ENCODE measurements at places on chromosomes 16 and 17.

- DNase-seq, result no peak
Observed at GRCh38 chr16:81486540-81487061, 42.0 kb downstream of the CMIP start.

- DNase-seq, result no peak
Observed at GRCh38 chr17:50266384-50267073, 7.7 kb upstream of the TMEM92 start.

GRCh38 chr17:77893144-77894044 lies 65.1 kb upstream of the TNRC6C start:
- no peak for DNase-seq

- no peak for DNase-seq
Observed at GRCh38 chr17:21174186-21174585, 39.8 kb downstream of the TMEM11 start.

DNA sequence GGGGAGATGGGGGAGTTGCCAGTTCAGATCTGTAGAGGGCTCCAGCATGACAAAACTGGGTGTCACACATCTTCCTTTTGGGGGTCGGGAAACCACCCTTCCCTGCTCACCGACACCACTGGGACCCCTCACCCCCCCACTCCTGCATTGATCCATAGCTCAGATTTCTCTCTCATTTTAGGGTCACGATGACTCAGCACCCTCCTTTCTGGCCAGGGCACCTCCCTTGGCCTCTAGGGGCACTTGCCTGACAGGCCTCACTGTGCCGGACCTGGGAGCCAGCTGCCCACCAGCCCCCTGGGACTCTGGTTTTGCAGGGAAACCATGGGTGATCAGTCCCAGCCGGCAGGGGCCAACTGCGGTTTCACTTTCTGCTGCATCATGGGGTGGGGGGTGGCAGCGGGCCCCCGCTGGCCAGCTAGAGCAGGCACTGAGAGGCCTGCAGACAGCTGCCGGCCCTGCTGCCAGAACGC lies 239.4 kb downstream of the MRTFB start:
- DNase-seq, result no peak

- DNase-seq, result no peak
Observed at GRCh38 chr17:75390982-75391381, 14.5 kb downstream of the GRB2 start.

GRCh38 chr16:12375046-12375740 lies 398.7 kb downstream of the SNX29 start:
- DNase-seq, result no peak

DNA sequence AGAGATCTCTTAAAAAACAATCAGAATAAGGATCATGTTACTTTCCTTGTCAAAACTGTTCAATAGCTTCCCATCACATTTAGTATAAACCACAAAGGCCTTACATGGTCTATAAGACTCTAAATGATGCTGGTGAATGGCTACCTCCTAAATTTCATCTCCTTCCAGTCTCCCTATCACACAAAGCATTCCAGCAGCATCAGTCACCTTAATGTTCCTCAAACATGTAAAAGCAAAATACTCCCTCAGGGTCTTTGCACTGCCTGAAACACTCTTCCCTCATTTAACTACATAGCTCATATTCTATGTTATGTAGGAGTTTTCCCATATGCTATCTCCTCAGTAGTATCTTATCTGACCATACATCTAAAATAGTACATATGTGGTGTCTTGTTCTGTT lies 53.5 kb upstream of the INTS2 start:
- no peak for DNase-seq

DNA sequence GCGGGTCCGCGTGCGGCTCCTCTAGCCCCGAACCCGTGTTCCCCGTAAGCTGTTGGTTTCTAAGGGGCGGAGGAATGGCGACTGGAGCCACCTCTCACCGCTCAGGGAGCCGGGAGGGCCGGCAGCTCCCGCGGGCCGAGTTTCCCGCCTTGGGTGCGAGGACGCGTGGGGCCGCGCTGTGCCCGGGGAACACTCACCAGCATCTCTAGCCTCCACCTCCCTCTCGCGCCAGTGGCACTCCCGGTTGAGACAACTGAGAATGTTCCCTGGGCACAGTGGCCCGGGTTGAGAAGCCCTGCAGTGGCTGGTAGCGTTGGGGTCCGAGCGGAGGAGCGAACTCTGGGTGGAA lies 560 bp downstream of the TELO2 start:
- no peak for DNase-seq

DNA sequence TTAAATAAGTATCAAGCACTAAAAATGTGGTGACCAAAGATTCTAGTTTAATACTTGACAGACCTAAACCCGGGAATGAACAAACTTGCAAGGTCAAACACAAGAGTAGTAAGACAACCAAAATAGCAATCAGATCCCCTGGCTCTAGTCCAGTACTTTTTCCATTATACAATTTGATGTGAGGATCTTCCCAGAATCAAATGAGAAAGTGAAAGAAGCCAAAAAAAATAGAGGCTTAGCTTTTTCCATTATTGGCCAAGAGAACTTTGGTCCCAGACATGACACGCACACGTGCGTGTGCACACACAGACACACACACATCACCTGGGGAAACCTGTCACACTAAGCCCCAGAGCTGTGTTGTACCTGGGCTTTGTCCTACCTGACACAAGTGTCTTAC lies 300.6 kb upstream of the CDH5 start:
- no peak for DNase-seq

DNA sequence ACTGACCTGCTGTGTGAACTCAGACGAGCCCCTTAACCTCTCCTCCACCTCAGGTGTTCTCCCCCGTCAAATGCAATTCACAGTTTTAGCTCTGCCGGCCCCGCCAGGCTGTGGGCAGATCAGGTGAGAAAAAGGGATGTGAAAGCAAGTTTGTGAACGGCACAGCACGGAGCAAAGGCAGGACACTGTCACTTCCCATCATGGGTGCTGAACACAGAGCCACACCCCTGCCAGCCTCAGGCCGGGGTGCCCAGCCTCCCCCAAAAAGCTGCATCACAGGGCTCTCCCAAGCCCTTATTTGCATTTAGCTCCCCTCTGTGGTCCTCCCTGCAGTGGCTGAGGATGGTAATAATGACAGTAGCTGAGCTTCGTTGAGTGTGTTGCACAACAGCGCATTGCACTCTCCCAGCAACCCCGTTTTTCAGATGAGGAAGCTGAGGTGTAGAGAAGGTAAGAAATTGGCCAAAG lies 88.8 kb upstream of the TNRC6C start:
- no peak for DNase-seq

GRCh38 chr17:45261577-45262515 lies at the start of gene SPATA32:
Gene SPATA32, minus strand, starts transcription at chr17:45262094. Its CDS starts 78 bp downstream, at chr17:45262016.
- no peak for DNase-seq

DNA sequence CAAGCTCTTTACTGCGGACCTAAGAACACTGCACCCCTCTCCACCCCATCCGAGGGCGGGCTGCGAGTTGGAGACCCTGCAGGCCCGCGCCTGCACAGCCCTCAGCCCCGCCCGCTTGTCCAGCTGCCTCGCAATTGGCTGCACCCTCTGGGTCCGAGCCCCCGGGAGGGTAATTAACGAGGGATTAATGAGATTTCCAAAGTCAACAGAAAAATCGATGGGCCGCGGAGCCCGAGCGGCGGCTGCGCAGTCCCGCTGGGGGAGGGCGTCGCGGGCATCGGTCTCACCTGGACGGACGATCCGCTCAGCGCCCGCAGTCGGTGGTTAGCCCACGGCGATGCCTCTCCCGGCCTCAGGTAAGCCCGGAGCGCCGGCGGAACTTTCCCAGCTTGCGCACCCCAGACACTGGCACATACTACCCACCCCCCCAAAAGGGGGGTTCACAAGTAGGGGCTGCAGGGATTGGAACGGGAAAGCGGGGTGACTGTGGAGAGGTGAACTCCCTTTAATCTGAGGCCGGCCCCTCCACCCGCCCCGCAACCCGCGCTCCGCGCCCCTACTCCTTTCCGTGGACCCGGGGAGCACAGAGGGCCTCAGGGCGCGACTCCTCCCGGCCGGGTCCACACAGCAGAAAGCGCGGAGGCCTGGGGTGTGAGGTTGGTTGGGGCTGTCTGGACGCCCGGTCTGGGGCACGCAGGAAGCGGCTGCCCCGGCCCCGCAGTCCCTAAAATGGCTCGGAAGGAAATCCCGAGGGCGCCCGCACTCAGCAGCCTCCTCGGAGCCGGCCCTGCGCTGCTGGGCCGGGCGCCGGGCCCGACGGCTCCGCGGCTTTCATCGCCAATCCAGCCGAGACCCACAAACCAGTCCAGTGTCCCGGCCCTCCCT lies at the start of gene OTOP3:
Gene OTOP3 (plus strand): TSS at position 314 of the 885 bp plus-strand sequence. CDS start 24 bp downstream, at position 338.
- peak; percentile 71 for DNase-seq

DNA sequence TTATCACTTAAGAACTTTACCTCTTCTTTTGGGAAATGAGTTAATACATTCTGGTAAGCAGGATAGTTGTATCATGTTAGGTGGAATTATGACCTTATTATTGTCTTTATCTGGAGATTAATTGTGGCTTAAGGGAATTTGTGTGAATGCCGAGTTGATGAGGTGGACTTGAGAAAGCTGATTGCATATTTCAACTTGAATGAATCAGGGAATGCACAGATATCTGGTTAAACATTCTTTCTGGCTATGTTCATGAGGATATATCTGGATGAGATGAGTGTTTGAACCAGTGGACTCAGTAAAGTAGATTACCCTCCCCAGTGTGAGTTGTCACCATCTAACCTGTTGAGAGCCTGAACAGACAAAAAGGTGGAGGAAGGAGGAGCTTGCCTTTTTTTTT lies 326.1 kb upstream of the GOT2 start:
- no peak for DNase-seq

DNA sequence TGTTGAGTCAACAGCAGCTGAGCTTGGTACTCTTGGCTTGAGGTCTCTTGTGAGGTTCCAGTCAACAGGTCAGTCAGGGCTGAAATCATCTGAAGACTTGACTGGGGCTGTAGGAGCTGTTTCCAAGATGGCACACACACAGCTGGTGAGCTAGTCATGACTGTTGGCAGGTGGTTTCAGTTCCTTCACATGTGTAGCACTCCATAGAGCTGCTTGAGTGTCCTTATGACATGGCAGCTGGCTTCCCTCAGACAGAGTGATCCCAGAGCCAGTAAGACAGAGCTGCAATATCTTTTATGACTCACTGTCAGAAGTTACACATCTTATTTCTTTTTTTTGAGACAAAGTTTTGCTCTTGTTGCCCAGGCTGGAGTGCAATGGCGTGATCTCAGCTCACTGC lies 19.5 kb upstream of the GAS7 start:
- no peak for DNase-seq

Measured in NCI-H1105 (cell line).